ENCODE measurements at places on chromosomes 1 and 21.
A peak's percentile ranks its signal among the peaks of the same experiment; 100 is the strongest.

GRCh38 chr1:160169553-160170399 lies 18.4 kb downstream of the ATP1A4 start:
- no peak for DNase-seq

GRCh38 chr1:41242342-41243078 lies 404 bp upstream of the SCMH1 start:
- no peak for DNase-seq

DNA sequence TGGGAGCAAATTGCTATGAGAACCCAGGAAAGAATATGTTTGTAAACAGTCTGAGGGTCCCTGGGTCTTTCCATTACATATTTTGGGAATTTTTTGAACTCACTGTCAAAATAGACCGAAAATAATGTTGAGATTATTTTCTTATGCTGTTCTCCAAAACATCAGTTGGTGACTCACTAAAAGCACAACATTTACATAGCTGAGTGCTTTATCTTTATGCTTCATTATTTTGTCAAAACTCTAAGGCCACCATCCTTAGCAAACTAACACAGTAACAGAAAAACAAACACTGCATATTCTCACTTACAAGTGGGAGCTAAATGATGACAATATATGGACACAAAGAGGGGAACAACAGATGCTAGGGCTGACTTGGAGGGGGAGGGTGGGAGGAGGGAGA lies 459.3 kb downstream of the ADGRL2 start:
- peak; percentile 11 for DNase-seq

GRCh38 chr1:35838693-35839245 lies 31.0 kb downstream of the AGO4 start:
- no peak for DNase-seq

DNA sequence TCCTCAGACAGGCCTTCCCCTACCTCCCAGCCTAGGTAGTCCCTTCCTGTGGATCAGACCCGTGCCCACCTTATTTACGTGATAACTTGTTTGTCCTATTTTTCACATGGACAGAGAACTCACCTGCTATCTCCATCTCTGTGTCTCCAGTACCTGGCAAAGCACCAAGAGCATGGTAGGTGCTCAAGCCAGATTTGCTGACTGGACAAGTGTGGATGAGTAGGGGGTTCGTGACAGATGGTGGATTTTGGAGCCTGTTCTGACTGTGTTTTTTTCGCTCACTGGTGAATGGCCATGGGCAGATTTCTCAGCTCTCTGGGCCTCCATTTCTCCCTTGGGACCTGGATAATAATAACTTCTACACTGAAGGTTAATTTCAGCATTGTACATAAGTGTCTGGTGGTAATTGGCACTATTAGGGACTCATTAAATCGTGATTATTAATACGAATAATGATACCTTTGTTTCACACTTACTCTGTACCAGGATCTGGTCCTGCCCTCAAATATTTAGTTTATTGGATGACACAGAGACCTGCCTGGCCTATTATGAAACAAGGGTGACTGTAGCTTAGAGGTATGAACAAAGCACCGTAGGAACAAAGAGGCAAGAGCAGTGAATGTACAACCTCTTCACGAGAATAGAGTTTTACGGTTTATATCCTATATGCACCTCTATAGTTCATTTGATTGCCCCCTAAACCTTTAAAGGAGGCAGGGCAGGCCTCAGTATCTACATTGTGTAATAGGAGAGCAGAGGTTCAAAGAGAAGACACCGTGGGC lies 24.5 kb upstream of the SLC26A9 start:
- DNase-seq: no peak

DNA sequence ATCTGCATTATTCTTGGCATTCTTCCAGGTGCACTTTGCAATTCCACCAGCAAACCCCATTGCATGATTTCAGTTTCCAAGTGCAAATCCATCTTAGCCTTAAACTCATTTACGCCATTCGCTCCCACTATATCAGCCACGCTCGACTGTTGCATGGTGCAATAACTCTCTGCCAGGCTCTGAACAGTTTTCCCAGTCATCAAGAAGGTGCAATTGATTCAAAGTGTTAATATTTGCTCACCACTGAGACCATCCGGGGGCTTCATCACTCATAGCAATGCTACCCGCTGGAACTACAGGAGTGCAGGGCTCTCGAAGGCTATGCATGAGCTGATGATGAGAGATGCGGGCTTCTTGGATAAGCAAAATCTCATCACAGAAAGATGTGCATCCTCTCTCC lies 488.2 kb downstream of the OMA1 start:
- no peak for DNase-seq

DNA sequence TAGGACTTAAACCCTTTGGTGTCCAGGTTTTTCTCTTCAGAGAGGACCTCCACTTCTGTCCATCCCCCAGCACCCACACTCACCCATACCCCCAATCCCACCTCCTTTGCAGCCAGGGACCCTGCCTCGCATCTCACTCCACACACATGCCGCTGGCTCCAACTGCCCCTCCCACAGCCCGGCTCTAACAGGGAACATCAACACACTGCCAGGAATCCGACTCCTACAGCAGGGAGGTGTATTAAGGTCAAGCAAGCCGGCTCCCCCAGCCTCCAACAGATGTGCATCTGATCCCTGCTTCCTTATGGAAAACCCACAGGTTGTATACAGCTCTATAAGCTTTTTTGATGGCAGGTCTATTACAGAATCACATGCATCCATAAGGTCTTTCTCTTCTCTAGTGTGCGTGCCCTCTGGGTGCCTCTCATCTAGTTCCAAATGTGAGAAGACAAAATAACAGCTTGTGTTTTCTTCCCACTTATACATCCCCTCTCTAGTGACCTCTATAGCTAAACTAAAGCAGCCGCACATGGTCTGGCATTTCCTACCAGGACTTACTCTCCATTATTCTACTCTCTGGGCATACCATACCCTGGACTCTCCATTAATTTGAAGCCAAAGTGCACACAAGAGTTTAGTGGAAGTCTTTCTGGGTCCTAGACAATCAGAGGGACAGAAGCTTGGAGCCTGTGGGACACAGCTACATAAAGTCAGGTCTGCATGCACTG lies 16.3 kb downstream of the PIK3C2B start:
- no peak for DNase-seq

DNA sequence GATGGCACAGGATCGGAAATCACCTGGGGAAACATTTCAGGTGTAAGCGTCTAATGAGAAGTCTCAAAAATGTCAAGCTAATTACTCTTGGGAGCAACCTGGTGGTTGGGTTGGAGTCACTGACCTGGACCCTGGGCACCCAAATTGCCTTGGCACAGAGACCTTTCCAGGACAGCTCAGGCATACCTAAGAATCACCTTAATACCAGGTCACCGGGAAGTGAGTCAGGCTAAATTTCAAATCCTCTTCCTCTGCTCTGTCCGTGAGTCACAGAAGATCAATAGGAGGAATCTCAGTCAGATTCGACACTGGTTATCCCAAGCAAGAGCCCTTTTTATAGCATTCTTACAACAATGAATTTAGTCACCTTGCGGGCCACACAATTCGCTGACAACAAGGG lies 179.6 kb upstream of the CAMK1G start:
- DNase-seq: no peak

- peak; percentile 92 for DNase-seq
Observed at GRCh38 chr1:156082309-156083091, at the start of gene MEX3A. Gene MEX3A, minus strand, starts transcription at chr1:156082465. Its CDS starts 467 bp downstream, at chr1:156081998.

- DNase-seq: no peak
Observed at GRCh38 chr1:85303440-85304162, 27.2 kb upstream of the BCL10 start.

DNA sequence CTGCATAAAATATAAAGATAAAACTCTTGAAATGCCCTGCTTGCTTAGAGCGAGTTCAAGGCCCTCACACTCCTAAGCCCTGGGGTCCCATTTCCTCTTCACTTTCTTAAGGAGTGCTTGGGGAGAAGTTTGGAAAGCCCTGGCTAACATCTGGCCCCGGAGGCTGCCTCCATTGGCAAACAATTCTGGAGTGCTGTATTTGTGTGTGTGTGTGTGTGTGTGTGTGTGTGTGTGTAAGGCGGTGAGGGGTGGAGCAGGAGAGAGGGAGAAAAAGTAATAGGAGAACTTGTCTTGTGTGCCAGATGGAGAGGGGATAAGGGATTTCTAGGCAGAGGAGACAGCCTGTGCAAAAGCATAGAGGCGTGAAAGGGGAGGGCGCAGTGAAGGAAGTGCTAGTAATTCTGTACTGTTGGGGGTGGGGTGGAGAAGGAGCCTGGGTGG lies 578 bp upstream of the TRIM62 start:
- DNase-seq: no peak

- DNase-seq: no peak
Observed at GRCh38 chr1:174243451-174244000, 84.2 kb downstream of the RABGAP1L start.

DNA sequence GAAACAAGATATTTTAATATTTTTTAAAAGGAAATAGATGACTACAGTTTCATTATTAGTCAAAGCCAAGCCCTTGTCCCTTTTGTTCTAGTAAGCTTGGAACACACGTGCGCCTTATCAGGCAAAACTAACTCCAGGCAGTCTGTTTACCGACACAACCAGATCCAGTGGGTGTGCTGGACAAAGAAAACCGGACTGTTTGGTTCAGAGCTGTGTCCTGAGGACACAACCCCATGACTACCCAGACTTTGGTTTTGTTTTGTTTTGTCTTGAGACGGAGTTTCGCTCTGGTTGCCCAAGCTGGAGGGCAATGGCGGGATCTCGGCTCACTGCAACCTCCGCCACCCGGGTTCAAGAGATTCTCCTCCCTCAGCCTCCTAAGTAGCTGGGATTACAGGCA lies 13.9 kb upstream of the RHOU start:
- DNase-seq: no peak

GRCh38 chr1:156490401-156491032 lies 10.1 kb downstream of the MEF2D start:
- peak; percentile 61 for DNase-seq

- no peak for DNase-seq
Observed at GRCh38 chr21:16377857-16378256, 648.1 kb downstream of the USP25 start.

DNA sequence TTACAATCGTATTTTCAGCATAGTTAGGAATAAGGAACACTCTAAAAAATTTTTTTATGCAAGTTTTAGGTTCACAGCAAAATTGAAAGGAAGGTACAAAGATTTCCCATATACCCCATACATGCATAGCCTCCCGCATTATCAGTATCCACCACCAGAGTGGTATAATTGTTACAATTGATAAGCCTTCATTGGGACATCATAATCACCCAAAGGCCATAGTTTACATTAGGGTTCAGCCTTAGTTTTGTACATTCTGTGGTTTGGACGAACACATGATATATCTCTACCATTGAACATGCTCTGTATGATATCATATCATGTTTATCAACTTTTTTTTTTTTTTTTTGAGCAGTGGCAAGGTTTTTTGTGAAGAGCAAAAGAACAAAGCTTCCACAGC lies 180.0 kb downstream of the SDCCAG8 start:
- DNase-seq: no peak

- peak; percentile 60 for DNase-seq
Observed at GRCh38 chr1:211259638-211260126, 516 bp downstream of the RCOR3 start.

DNA sequence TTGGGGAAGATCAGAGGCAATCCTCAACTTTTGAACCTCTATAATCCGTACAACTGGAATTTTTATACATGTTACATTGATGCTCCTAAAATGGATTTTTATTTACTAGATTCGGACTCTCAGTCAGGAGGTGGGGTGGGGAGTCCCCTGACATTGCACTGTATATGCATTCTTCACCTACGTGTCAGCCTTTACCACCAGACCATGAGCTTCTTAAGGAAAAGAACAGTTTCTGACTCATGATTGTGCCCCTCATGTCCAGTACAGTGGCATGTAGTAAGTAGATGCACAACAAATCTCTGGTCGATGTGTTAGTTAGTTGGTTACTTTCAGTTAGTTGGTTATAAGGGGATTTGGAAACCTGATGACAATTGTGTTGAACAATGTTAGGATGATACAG lies 15.4 kb downstream of the LPAR3 start:
- no peak for DNase-seq

- DNase-seq: no peak
Observed at GRCh38 chr1:154866257-154867063, 3.6 kb downstream of the KCNN3 start.

- peak; percentile 17 for DNase-seq
Observed at GRCh38 chr1:145956781-145957442, 905 bp downstream of the LIX1L start.

GRCh38 chr1:235399661-235400060 lies 32.4 kb downstream of the TBCE start:
- no peak for DNase-seq

- DNase-seq: peak; percentile 15
Observed at GRCh38 chr1:114033216-114033706, 54.0 kb downstream of the OLFML3 start.

- DNase-seq: no peak
Observed at GRCh38 chr1:46086576-46086975, 45.9 kb downstream of the PIK3R3 start.

DNA sequence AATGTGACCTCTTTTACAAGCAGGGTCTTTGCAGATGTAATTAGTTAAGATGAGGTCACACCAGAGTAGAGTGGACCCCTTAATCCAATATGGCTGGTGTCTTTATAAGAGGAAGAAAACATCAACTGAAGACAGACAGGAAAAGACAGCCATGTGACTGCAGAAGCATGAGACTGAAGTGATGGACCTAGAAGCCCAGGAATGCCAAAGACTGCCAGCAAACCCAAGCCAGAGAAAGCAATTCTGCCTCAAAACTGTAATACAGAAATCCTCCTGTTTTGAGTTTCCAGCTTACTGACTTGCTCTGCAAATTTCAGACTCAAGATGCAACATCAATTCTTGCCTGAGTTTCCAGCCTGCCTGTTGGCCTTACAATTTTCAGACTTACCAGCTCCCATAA lies 17.3 kb downstream of the ENAH start:
- no peak for DNase-seq

Data from SHP77 (cell line).